Hippocampal formation (tissue), 2 donors: ENCODE measurements at places on chromosomes 13 and 19.

DNA sequence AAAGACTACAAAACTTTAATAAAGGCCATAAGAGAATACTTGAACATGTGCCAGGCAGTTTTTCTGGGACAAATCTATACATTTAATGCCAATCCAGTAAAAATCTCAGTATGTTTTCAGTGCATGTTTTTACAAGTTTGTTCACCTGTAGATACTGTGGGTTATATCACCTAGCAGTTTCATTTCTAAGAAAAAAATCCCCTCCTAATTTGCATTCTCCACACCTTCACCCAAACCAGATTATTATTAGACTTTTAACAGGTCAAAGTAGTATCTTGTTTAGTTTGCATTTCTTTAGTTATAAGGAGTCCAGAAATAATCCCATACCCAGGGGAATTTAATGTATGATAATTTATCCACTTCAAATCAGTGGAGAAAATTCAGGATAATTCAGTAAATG, 17.0 kb upstream of the LPAR6 start:
- no peak for DNase-seq

GRCh38 chr13:98751861-98752466, 508 bp downstream of the SLC15A1 start:
- DNase-seq, result no peak

DNA sequence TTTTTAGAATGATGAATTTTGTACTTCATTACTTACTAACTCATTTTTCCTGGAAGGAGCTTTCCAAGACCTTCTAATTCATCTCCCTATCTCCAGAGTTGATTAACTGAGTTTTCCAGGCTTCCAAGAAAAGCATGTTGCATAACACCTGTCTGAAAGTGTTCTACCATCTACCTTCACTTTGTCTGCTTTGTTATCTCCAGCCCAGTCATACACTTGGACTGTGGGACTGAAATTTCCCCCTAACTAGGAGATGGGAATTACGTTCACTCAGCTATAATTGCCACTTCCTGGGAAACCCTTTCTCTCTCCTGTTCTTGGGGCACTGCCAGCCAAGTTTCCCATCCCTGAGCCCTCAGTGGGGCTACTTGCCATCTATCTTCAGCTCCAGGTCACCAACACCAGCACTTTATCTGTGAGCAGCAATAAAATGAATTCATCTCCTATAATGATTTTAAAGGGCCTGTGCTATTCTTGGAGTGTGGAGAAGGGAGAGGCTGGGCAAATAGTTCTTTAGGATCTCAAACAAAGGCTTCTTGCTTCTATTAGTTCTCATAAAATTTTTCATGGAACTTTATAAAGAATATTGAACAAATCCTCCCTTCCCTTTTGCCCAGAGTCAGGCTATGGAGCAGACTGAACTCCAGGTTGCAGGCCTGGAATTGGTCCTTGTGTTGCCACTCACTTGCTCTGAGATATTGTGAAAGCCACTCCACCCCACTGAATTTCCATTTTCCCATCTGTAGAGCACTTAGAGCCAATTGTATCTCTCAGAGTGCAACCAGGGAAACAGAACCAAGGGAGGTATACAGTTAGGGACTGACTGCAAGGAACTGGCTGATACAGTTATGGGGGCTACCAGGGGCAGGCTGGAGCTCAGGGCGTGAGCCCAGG, 17.8 kb upstream of the ATP12A start:
- DNase-seq, result no peak

GRCh38 chr19:1567116-1567847, 843 bp downstream of the MEX3D start:
- no peak for DNase-seq

DNA sequence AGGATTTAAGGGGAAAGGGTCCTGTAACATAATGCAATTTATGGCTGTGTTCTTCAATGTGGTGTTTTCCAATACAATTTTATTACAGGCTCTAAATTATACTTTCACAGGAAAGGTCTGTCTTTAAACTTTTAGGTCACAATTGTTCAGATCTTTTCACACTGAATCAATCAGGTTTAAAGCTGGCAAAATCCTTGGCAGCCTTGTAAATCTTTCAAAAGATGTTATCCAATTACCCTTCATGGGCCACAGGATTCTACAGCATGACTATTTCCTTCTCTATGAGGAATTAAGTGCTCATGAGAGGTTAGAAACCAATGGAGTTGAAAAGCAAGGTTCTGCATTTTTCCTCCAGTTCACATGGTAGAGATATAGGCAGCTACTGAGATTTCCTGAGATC, 211.5 kb upstream of the MIR17HG start:
- no peak for DNase-seq
